Stimulated activated CD8-positive, alpha-beta memory T cell treated with anti-CD3 and anti-CD28 coated beads, Interleukin-7, amount 100 ng/mL, for 4 hours (primary cell): ENCODE measurements at places on chromosomes 1 and 21.

DNA sequence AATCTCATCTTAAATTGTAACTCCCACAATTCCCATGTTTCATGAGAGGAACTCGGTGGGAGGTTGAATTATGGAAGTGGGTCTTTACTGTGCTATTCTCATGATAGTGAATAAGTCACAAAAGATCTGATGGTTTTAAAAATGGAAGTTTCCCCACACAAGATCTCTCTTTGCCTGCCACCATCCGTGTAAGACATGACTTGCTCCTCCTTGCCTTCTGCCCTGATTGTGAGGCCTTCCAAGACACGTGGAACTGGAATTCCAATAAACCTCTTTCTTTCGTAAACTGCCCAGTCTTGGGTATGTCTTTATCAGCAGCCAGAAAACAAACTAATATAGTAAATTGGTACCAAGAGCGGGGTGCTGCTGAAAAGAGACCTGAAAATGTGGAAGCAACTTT, 761.6 kb upstream of the RGS18 start:
- DNase-seq: no peak

DNA sequence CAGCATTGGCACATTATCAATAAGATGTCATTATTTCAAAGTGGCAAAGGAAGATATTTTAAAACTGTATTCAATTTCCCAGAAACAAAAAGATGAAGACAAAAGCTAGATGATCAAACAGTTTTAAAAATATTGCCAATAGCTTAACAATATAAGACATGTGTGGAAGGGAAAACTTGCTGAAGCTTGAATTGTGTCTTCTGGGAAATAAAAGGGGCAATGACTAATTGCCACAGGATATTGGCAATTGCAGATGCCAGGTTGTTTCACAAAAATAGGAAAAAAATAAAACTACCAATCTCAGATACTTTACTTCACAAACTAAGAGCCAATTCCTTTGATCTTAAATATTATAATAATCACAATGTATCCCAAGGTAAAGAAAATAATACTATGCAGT, 679.8 kb upstream of the ADAMTS5 start:
- no peak for DNase-seq

GRCh38 chr1:152761609-152762213, 3.9 kb downstream of the KPRP start:
- DNase-seq: no peak

GRCh38 chr1:192535916-192536664, 39.5 kb upstream of the RGS1 start:
- no peak for DNase-seq

DNA sequence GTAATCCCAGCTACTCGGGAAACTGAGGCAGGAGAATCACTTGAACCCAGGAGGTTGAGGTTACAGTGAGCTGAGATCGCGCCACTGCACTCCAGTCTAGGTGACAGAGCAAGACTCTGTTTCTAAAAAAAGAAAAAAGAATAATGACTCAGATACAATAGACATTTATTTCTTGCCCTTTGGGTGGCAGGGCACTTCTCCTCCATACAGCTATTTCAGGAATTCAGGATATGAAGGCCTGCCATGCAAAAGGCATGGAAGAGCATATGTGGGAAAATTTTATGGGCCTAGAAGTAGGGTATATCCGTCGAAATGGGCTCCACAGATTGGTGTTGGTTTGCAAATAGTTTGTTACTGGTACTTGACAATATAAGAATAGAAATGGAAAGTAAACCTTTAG, 20.2 kb upstream of the POGZ start:
- no peak for DNase-seq

DNA sequence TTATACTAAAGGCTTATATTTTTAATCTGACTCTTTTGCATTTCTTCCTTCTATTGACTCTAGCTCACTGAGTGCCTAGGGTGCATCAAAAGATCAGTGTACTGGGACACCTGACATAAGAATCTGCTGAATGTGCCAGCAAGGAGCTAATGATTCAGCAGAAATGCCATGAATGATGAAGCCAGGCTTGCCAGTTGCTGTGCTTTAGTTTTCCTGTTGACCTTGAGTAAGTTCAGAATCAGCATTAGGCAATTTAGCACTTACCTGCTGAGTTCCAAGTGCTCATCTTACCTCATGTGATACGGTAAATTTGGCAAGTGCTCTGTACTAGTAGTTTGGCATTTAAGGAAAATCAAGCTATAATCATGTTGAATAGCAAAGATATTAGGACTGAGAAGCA, 523.2 kb upstream of the B3GALT2 start:
- no peak for DNase-seq

- DNase-seq: no peak
Observed at GRCh38 chr1:237411621-237412020, 369.6 kb downstream of the RYR2 start.

DNA sequence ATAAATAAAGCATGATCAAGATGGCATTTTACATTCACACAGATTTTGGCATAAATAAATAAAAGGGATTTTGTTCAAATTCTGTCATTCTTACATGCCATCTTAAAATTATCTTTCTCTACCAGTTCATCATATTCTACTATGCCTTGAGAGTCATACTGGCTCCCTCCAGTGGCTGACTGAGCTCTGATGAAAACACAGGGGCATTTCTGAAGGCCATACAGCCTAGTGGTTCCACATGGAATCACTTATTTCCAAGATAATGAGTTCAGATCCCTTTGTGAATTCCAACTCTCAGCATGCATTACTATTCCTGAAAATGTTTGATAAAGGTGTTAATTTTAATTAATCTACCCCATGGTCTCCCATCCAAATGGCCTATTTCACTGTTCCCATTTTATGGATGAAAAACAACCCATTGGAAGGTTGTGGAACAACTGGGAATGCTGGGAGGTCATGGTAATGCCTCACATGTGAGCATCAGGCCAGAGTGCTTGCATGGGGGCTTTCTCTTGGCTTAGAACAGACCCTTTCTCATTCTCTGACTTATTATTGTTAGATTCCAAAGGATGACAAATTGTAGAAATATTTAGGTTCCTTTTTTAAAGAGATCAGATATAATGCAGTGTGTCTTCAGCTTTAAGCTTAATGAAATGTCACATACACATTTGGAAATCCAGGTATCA, 622.4 kb upstream of the PKN2 start:
- no peak for DNase-seq

GRCh38 chr1:89608319-89608983, 24.5 kb upstream of the LRRC8C start:
- DNase-seq: peak; percentile 70

DNA sequence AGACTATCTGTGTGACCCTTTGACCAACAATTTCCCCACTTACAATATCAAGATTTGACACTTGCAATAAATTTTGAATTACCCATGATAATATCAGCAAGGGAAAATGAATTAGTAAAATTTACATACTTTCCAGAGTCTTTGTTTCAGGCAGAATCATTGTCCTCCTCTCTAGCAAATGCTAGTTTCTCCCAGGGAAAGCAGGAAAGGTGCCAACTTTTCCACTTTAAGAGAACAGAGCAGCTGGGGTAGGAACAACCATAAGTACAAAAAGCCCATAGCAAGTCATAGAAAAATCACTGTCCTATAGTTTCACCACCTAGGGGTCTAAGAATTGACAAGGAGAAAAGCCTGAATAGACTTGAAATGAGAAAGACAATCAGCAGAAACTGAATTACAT, 67.1 kb upstream of the GUCA2B start:
- DNase-seq: no peak

GRCh38 chr1:40477678-40478053, 576 bp downstream of the ZFP69 start:
- peak; percentile 7 for DNase-seq

GRCh38 chr1:238281418-238281817, 390.7 kb upstream of the ZP4 start:
- DNase-seq: no peak

GRCh38 chr1:225225681-225226080, 202.2 kb downstream of the LBR start:
- no peak for DNase-seq

DNA sequence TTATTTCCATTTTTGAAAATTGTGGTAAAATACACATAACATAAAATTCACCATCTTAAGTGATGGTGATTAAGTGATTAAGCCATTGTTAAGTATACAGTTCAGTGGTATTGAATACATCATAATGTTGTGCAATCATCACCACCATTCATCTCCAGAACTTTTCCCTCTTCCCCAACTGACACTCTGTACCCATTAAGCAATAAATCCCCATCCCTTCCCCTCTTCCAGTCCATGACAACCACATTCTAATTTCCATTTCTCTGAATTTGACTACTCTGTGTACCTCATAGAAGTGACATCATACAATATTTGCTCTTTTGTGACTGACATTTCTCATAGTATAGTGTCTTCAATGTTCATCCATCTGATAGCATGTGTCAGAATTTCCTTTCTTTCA, 124.8 kb downstream of the DISC1 start:
- DNase-seq: no peak

DNA sequence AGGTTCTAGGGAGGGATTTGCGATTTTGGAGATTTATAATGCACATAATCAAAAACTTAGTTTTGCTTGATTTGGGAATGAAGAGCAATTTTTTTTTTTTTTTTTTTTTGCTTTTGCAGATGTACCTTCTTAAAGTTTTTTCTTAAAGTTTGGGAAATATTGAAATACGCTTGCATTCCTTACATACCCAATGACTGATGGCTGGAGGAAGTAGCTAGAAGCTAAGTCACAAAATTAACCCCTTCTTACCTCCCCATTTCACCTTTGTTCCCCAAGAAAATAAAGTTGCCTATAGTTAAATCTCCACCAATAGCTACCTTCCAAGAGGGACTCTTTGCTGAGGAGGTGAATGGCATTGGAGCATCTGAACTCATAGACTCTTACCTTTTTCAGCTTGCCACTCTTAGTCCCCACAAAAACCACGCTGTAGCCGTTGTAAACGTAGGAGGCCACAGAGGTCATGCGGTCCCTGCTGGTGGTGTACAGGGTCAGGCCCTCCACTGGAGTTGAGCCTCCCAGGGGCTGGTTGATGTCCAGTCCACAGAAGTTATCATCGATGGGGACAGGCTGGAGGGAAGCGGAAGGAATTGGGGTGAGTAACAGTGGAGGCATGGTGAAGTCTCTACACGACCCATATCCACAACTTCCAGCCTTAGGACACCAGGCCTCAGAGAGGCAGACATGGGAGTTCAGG, 34.1 kb downstream of the PLXNA2 start:
- DNase-seq: no peak

DNA sequence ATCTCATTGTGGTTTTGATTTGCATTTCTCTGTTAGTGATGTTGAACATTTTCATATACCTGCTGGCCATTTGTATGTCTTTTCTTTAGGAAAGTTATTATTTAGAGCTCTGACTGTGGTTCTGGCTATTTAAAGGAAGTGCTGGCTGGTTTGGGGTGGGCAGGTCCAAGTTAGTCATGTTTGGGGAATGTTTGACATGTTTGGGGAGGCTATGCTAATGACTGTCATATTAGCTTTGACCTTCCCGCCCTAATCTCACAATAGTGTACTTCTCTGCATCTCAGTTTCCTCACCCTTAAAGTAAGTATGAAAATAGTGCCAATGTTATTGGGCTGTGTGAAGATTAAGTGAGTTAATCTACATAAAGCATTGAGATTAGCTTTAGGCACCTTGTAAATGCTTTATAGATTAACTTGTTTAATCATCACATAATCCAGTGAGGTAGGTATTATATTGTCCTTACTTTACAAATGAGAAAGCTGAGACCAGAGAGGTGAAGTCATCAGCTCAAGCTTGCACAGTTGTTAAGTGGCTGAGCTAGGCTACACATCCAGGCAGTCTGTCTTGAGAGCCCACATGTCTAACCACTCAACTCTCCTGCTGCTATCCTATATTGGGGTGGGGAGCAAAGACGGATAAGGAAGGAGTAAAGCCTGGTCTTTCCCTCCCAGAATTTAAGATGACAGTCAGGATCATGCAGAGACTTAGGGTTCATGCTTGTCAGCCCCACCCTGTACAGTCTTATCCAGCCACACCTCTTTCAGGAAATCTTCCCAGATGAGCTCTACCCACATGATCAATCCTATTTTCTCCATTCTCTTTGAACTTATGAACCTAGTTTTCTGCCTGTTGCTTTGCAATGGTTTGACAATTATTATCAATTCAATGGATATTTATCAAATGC, 22.8 kb upstream of the CRNN start:
- DNase-seq: no peak

- no peak for DNase-seq
Observed at GRCh38 chr1:23699280-23700179, 7.9 kb downstream of the RPL11 start.

- no peak for DNase-seq
Observed at GRCh38 chr1:56816264-56816663, 2.9 kb downstream of the FYB2 start.

DNA sequence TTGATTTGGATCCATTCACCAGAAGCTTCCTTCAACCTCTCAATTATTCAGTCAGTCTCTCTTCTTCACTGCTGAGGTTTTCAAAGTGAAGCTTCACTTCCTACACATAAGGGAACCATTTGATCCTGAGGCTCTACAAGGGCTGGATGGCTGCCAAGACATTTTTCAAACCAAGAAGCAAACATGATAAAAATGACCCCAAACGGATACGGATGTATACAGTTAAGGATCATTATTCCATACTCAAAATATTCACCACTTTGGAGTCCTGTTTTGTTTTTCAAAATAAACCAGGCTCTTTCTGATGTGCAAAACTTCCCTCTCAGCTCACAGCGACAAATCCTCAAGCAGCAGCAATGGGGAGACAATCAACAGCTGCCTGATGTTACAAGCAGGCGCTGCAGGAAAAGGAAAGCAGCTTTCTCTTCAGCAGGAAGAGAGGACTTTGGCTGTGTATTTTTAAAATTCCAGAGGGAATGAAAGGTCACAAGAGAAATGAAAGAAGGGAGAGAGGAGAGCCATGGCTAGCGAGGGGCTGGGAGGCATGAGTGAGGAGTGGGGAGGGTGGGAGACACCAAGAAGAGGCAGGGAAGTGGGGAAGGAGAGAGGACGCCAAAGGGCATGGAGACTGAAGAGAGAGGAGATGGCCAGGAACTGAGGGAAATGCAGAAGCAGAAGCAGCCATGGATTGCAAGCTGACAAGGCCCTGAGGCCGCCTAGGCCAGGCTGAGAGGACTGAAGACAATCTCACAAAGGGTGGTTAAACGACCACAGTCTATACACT, 145.4 kb downstream of the SLC45A1 start:
- DNase-seq: no peak

DNA sequence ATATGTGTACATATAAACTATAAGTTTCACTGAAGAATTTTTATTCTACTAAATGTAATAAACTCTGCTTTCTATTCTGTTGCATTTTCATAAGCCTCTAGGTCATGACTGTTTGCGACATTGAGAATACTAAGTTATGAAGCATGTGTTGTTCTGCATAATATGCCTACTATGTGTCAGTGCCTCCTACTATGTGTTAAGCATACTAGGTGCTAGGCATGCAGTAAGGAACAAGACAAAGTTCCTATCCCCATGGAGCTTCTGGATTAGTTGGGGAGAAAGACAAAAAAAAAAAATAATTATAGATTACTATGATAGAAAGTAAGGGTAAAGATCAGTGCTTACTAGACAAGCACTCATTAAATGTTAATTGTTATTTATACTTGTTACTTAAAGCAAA, 1.3 kb downstream of the SDCCAG8 start:
- DNase-seq: no peak
